Endothelial cell of umbilical vein (primary cell): ENCODE measurements at places on chromosomes 2 and 18.

DNA sequence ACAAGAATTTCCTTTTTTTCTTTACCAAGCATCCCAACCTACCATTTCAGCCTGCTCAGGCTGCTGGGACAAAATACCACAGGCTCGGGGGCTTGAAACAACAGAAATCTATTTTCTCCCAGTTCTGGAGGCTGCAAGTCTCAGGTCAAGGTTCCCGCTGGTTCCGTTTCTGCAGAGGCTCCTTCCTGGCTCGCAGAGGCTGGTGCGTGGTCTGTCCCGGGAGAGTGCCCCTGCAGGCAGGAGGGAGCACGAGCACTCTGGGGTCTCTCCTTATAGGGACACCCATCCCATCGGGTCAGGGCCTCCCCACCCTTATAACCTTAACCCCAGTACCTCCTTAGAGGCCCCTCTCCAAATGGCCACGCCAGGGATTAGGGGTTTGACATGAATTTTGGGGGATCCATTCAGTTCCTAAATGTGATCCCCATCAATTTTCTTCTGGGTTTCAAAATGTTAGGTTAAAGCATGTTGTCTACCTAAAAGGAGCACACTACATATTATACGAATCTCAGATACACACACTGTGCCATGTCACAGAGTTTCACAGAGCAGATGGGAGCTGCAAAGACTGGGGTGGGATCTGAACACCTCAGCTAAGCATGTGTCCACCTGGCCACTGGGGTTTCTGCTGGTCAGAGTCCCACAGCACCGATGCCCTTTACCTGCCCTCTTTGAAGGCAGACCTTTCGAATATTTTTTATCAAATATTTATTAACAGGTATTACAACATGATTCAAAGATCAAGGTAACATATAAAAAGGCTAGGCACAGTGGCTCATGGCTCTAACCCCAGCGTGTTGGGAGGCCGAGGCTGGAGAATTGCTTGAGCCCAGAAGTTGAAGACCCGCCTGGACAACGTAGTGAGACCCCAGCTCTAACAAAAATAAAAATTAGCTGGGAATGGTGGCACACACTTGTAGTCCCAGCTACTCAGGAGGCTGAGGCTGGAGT lies 17.6 kb upstream of the ADI1 start:
- peak overlapping the region; percentile 90 for H3K27ac ChIP-seq
- peaks cover 3% of the 10 kb centered on the region for H3K36me3 ChIP-seq
- H3K4me3 ChIP-seq: peak overlapping the region; percentile 21
- no peaks in the 10 kb centered on the region for H3K27me3 ChIP-seq
- peak; percentile 51 for DNase-seq

- H3K4me3 ChIP-seq: peak overlapping the region; percentile 50
- DNase-seq: no peak
- H3K27ac ChIP-seq: peak overlapping the region; percentile 77
- H3K36me3 ChIP-seq: no peaks in the 10 kb centered on the region
- H3K27me3 ChIP-seq: no peaks in the 10 kb centered on the region
Measured at GRCh38 chr2:56185101-56185581, 1.4 kb downstream of the CCDC85A start.

DNA sequence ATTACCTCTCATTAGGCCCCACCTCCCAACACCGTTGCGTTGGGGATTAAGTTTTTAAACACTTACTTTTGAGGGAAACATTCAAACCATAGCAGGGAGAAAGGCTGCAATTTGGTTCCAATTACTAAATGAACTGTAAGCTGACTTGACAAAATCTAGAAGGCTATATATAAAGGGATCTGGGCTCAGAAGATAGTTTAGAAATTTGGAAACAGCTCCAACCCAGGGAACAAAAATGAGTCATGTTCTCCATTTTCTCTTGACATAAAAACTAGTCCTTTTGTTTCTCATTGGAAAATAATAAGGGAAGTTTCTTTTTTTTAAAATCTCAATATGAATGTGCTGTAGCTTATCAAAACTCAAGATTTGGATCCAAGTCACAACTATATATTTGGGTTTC lies 17.5 kb downstream of the MOGAT1 start:
- no peak for DNase-seq
- no peak overlapping the region for H3K4me3 ChIP-seq
- H3K4me1 ChIP-seq: peaks cover 7% of the 10 kb centered on the region
- no peak overlapping the region for H3K27ac ChIP-seq
- no peaks in the 10 kb centered on the region for H3K36me3 ChIP-seq

DNA sequence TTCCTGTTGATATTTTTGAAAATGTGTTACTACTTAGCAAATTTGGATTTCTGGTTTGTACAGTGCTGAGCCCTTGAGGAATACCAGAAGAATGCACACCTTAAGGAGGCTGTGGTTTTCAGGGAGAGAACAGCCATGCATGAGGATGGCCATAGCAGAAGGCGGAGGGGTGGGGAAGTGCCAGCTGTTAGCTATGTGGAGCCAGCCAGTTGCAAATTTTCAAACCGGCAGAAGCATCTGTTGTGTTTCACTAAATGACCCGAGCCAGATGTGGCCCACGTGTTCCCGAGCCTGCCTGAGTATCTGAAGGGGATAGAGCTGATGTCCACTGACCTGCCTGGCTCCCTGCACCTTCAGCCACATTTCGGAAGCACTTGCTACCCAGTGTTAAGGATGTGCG lies 16.4 kb upstream of the RBM44 start:
- no peak overlapping the region for H3K27ac ChIP-seq
- H3K4me3 ChIP-seq: no peak overlapping the region
- DNase-seq: no peak
- no peaks in the 10 kb centered on the region for H3K4me1 ChIP-seq
- peaks cover 23% of the 10 kb centered on the region for H3K36me3 ChIP-seq

DNA sequence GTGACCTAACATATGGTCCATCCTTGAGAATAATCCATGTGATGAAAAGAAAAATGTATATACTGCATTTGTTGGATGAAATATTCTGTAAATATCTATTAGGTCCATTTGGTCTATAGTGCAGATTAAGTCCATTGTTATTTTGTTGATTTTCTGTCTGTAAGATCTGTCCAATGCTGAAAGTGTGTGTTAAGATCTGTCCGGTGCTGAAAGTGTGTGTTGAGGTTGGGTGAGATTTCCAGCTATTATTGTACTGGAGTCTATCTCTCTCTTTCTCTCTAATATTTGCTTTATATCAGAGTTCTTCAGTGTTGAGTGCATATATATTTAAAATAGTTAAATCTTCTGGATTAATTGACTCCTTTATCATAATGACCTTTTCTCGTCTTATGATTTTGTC lies 828.8 kb upstream of the CRIM1 start:
- H3K27ac ChIP-seq: no peak overlapping the region
- no peaks in the 10 kb centered on the region for H3K36me3 ChIP-seq
- no peak overlapping the region for H3K4me3 ChIP-seq
- peak; percentile 28 for DNase-seq
- H3K4me1 ChIP-seq: no peaks in the 10 kb centered on the region
